ENCODE measurements at places on chromosomes 2 and 18.
A peak's percentile ranks its signal among the peaks of the same experiment; 100 is the strongest.

DNA sequence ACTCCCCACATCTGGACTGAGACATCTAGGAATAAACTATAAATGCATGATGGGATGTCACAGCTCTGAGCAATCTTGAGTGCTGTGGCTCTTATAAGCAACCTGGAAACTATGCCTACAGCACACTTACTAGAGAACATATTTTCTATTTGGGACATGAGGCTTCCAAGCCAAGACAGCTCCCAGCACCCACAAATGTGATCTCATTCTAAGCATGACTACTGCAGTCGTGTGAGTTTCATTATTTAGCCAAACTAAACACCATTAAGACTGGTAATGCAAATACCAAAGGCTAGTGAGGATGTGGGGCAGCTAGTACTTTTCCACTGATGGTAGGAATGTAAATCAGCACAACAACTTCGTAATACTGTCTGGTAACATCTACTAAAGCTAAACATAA lies 72.5 kb downstream of the RTTN start:
- no peak for DNase-seq

- DNase-seq, result peak; percentile 26
These were observed 36.0 kb upstream of the TTC27 start for GRCh38 chr2:32591669-32592463.

DNA sequence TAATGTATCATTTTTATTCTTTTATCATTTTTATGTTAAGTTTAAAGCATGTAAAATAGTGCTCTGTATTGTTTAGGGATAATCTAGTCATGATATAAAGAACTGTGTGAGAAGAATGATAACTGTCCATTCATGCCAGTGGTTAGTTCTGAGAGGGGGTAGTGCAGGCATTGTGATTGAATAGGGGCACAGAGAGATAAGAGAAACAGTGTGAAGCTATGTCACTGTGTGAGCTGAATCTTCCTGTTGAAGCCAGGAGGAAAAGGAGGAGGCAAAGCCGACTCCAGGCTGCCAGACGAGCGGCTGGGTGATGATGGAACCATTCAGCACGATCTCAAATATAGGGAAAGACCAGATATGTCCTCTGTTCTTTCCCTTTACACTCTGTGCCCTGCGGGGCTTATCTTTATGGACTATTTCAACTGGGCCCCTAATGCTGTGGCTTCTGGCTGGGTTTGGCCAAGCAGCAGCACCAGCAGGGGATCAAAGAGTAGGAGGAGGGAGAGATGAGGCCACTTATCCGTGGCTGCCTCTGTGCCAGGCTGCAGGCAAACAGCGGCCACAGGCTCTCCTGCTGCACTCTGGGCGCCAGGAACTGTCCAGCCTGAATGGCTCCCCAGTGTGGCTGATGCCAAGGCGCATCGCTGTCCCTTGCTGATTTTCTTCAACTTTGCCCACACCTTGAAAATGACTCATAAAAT lies 128.0 kb downstream of the SPP2 start:
- no peak for DNase-seq

GRCh38 chr18:63074981-63075404 lies 244.6 kb downstream of the BCL2 start:
- peak; percentile 67 for DNase-seq

DNA sequence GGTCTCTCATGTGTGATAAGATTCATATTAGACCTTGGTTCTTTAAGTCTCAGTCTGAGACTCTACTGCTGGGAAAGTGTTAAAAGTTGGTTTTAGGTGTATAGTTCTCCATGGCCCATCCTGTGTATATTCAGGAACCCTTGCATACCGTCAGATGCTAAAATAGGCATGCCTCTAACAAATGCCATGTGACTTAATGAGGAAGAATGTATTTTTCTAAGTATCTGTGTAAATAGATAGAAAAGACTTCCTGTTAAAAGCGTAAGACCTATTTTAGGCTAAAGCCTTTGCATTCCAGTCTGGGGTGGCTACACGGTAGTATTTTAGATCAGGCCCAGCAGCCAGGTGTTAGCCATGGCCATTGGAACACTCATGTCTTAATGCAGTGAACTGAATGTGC lies 73.3 kb downstream of the RHBDD1 start:
- no peak for DNase-seq

DNA sequence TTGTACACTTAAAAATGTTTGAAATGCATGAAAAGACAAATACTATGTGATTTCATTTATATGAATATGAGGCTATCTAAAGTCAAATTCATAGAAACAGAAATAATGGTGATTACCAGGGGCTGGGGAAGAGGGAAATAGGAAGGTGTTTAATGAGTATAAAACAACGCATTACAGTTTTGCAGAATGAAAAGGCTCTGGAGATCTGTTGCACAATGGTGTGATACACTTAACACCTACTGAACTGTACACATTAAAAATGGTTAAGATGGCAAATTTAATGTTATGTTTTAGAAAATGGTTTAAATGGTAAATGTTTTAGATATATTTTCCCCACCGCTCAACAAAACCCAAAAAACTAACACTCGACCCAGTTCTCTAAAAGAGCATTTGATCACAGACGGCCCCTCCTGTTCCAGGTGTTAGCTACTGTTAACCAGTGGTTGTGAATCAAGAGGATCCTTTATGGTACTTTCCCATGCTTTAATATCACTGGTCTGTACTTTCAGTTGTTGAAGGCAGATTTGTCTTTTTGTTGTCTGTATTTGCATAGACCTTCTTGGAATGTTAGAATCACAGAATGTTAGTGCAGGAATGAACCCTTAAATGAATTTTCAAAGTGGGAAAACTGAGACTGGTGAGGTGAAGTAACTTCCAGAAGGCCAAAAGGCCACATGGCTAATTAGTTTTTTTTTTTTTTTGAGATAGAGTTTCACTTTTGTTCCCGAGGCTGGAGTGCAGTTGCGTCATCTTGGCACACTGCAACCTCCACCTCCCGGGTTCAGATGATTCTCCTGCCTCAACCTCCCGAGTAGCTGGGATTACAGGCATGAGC lies 10.2 kb downstream of the RAB10 start:
- DNase-seq, result no peak

DNA sequence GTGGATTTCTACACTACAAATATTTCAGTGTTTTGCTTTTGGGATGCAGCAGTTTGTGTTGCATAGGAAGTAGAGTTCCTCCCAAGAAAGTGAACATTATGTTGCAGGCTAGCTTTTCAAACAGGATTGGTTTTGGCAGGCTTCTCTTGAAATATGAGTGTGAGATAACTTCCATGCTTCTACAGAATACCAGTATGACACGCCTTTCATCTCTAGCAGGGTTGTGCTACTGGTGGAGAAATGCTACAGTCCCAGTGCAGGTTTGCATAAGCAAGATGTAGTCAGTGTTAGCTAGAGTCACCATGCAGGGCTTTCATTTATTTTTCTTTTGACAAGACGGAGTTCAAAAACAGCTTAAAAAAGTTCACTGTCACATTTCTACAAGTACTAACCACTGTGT lies 17.1 kb upstream of the CAVIN2 start:
- no peak for DNase-seq

- DNase-seq, result no peak
These were observed 316.9 kb upstream of the REV1 start for GRCh38 chr2:99806758-99807157.

DNA sequence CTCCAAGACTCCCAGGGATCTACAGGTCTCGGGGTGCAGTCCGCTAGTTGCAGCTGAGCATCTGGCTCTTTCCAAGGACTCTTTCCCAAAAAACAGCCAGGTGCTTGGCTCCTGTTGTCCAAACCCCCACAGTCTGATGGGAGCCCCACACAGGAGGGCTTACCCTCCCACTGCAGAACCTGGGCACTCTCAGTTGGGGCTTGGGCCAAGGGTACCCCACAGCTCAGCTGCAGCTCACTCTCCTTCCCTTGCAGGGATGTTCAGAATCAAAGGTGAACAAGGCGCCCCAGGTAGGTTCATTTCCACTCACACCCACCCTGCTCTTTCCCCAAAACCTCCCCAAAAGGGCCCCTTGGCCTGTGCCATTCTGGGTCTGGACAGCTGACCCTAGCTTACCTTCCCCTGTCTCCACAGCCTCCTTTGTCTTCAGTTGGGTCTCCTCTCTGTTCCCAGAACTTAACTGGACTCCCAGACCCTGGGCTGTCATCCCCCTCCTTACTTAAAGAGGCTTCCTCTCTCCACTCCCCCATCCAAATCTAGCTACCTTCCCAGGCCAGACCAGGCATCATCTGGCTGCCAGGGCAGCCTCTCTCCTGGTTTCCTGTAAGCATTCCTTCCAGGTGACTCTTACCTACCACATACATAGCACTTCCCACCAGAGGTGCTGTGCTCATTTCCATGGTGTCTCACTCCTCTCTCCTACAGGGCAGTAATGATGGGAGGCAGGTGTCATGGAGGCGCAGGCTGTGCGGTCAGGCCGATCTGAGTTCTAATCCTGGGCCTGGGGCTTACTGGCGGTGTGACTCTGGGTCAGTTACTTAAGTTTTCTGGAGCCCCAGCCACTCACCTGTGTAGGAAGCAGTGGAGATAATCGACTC lies 29.5 kb downstream of the MARCO start:
- DNase-seq, result no peak

DNA sequence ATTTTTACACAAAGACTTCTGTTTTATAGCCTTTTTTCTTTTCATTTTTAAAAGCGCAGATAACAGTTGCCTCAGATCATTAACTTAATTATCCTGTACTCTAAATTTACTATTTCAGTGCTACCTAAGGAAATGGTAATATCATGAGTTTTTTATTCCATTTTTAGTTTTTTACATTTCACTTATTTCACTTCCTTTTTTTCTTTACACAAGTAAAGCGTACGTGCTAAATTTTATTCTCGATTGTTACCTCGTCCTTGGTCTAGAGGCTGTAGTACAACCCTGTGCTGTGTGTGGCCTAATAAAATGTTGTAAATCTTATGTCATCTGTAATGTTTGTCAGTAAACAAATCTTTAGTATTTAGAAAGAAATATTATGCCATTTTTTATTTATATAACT lies 49.2 kb downstream of the CRIM1 start:
- DNase-seq, result no peak

DNA sequence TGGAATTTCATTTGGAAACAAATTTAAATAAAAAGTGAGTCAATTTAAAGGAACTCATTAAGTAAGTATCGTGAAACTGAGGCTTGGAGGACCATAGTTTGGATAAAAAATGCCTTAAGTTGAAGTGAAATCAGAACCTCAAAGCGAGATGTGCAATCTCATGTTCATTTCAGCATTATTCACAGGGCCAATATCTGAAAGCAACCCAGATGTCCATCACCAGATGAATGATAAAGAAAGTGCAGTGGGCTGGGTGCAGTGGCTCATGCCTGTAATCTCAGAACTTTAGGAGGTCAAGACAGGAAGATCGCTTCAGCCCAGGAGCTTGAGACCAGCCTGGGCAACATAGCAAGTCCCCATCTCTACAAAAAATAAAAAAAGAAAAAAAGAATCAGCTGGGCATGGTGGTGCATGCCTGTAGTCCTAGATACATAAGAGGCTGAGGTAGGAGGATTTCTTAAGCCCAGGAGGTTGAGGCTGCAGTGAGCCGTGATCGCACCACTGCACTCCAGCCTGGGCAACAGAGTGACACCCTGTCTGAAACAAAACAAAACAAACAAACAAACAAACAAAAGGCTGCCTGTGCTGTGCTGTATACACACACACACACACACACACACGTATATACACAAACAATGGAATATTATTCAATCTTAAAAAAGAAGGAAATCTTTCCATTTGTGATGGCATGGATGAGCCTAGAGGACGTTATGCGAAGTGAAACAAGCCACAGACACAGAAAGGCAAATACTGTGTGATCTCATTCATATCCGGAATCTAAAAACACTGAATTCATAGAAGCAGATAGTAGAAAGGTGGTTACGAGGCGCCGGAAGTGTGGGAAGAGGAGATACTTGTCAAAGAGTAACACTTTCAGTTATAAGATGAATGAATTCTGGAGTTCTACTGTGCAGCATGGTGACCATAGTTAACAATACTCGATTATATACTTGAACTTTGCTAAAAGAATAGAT lies 14.5 kb downstream of the SH3RF3 start:
- peak; percentile 70 for DNase-seq

DNA sequence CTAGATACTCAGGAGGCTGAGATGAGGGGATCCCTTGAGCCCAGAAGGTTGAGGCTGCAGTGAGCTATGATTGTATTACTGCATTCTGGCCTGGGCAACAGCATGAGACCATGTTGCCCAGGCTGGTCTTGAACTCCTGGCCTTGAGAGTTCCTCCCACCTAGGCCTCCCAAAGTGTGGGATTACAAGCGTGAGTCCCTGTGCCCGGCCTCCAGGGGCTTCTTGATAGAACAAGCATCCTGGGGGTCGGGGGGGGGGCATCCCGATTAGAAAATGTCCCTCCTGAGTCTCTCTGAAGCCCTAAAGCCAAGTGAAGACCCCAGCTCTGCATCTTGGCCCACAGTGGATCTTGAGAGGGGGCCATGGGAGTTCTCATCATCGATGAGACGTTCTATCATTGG lies 22.3 kb upstream of the EFHD1 start:
- DNase-seq, result no peak

DNA sequence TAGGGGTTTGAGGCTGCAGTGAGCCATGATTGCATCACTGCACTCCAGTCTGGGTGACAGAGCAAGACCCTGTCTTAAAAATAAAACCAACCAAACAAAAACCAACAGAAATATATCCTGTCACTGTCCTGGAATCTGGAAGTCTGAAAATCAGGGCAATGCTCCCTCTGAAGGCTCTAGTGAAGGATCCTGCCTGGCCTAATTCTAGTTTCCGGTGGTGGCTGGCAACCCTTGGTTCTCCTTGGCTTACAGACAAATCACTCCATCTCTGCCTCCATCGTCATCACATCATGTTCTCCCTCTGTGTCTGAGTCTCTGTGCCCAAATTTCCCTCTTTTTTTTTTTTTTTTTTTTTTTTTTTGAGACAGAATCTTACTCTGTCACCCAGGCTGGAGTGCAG lies 15.9 kb upstream of the VPS4B start:
- no peak for DNase-seq

DNA sequence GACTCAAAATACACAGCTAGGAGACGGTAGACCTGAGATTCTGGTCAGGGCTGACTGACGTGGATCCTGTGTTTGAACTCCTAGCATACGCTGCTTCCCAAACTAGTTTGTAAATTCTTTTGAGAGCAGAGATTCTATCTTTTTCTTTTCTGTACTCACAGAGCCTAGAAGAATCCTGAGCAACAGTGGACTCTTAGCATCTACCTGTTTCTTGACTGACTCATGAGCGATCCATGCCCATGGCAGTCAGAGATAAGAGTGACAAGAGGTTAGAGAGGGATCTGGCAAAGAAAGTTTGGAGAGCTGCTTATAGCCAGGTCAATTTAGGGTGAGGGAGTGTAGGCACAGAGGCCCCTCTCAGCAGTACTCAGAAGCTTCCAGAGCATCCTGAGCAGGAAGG lies 41.1 kb upstream of the PPP1CB start:
- no peak for DNase-seq

All from activated CD8-positive, alpha-beta T cell treated with anti-CD3 and anti-CD28 coated beads, Interleukin-2, amount 10 ng/mL, durations not matched to agents 7 days and 5 days (primary cell).